ENCODE measurements at places on chromosomes 7 and 10. TPM values are rescaled to one million over a fixed set of nuclear protein-coding genes. Genes with fewer than 3 reads are reported as not detected.

DNA sequence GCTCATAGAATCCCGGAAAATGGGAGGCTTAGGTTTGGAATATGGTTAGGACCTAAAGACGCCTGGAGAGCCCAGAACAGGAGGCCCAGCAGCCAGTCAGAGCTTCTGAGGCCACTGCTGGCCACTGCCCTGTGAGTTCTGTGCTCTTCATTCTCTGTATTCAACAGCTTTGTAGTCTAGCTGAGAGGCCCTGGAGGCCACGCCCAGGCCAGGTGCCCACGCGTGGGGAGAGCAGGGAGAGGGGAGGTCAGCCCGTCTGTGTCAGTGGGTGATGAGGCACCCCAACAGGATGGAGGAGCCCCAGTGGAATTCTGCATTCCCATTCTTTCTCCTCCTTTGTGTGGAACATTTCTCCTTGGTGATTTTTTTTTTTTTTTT is 29.1 kb downstream of the IL15RA start:
- H3K27ac ChIP-seq, result no peak overlapping the region
- no peak for DNase-seq
- H3K36me3 ChIP-seq, result peaks cover 2% of the 10 kb centered on the region
- H3K4me1 ChIP-seq, result peaks cover 6% of the 10 kb centered on the region
- H3K4me3 ChIP-seq, result no peak overlapping the region

DNA sequence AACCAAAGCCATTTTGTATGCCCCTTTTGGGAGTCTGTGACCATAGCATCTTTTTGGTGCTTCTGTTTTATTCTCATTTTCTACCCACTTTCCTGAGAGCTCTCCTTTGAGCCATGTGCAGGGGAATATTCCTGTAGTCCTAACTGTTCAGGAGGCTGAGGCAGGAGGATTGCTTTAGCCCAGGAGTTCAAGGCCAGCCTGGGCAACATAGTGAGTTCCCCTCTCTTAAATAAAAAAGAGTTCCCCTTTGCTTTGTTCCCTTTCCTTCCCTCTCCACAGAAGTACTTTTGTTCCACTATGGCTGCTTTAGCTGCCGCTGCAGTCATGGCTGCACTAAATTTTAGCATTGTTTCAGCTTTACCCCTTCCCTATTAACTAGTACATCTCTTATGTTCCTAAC is 85.9 kb downstream of the BTAF1 start:
- peak overlapping the region; percentile 1 for H3K27ac ChIP-seq
- H3K4me1 ChIP-seq, result peaks cover 8% of the 10 kb centered on the region
- peaks cover 40% of the 10 kb centered on the region for H3K36me3 ChIP-seq
- H3K27me3 ChIP-seq, result no peaks in the 10 kb centered on the region
- no peak for DNase-seq
- no peak overlapping the region for H3K4me3 ChIP-seq

Gene TMEM120A
- total RNA-seq, result 27.7 TPM

GRCh38 chr10:817371-817770 is 114.1 kb downstream of the LARP4B start:
- DNase-seq, result no peak
- peaks cover 42% of the 10 kb centered on the region for H3K36me3 ChIP-seq
- H3K27me3 ChIP-seq, result no peaks in the 10 kb centered on the region
- H3K4me3 ChIP-seq, result no peak overlapping the region
- no peak overlapping the region for H3K27ac ChIP-seq

DNA sequence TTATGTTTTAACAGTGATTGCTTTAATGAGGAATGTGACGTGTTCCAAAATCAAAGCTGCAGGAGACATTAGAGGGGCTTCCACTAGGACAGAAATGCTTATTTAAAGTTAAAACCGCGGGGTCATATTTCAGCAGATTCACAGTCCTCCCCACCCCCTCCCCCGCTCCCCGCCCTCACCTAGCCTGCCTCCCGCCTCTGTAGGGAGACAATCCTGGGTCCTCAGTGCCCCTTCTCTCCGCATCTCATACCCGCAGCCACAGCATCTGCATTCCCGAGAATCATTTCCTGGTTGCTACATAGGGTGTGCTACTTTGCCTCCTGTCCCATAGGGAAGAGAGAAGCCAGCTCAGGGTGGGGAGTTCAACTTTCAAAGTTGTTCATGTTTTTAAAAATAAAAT is 3.1 kb upstream of the DRGX start:
- peaks cover 78% of the 10 kb centered on the region for H3K27me3 ChIP-seq
- H3K4me3 ChIP-seq, result no peak overlapping the region
- peak overlapping the region; percentile 14 for H3K27ac ChIP-seq
- no peaks in the 10 kb centered on the region for H3K36me3 ChIP-seq
- no peak for DNase-seq
- peaks cover 4% of the 10 kb centered on the region for H3K4me1 ChIP-seq

All from activated naive CD8-positive, alpha-beta T cell treated with anti-CD3 and anti-CD28 coated beads, Interleukin-2, amount 10 ng/mL, durations not matched to agents 7 days and 5 days (primary cell).